Left renal pelvis (tissue), 4 donors: ENCODE measurements at places on chromosomes 13 and 19. TPM values are rescaled to one million over a fixed set of nuclear protein-coding genes. Genes with fewer than 3 reads are reported as not detected.

The MAB21L1 gene
- polyA plus RNA-seq = not detected

The NAPA gene
- 163 TPM for polyA plus RNA-seq

The SHFL gene
- 23.4 TPM for polyA plus RNA-seq

DNA sequence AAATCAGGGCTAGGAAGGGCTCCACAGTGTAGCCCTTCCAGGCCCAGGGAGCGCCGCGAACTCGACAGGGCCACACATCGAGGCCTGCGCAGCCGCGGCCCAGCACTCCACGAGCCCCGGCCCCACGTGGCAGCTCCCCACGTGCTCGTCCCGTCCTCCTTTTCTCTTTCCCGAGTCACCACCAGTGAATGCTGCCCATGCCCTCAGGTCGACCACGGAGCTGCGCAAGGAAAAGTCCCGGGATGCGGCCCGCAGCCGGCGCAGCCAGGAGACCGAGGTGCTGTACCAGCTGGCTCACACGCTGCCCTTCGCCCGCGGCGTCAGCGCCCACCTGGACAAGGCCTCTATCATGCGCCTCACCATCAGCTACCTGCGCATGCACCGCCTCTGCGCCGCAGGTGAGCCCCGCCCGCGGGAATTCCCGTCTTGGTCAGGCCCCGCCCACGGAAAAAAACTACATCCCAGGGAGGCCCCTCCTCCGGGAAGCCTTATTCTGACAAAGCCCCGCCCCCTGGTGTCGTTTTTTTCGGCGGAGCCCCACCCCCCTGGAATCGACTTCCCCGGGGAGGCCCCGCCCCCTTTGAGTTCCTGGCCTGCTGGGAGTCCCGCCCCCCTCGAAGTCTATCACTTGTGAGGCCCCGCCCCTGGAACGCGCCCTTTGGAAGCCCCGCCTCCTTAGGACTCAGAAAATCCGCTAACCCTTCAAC is 7.0 kb downstream of the HIF3A start:
- no peak for DNase-seq

DNA sequence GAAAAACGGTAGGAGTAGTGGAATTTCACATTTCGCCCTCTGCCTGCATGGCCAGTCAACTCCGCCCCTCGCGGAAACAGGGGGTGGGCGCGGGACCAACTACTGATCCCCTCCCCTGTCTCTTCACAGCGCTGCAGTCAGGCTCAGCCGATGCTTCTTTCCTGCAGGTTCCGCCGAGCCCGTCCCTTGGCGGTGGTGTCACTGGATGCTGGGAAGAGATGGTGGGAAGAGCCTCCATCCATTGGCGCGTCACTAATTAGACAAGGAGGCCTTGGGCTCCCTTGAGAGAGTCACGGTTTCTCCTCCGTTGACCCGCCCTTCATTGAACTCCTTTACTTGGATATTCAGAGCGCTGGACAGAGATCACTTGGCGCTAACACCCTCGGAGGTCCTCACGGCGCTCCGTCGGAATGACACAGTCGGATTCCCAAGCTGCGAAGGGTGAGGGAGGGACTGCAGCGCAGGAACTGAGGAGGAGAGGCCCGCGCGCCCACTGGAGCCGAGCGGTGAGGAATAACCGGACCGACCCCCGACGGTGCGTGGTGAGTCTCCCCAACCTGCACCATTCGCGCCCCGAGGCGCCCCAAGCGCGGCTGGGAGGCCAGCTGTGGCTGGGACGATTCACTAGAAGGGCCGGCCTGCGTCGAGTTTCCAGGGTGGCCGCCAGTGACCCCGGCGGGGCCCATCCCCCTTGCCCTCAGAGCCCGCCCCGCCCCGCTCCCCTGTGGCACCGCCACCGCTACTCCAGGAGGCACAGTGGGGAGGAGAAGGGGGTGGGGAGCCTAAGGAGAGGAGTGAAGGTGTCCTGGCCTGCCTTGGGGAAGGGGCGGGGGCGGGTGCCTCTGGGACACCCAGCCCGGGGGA is 11.2 kb upstream of the CEACAM21 start:
- DNase-seq = no peak

DNA sequence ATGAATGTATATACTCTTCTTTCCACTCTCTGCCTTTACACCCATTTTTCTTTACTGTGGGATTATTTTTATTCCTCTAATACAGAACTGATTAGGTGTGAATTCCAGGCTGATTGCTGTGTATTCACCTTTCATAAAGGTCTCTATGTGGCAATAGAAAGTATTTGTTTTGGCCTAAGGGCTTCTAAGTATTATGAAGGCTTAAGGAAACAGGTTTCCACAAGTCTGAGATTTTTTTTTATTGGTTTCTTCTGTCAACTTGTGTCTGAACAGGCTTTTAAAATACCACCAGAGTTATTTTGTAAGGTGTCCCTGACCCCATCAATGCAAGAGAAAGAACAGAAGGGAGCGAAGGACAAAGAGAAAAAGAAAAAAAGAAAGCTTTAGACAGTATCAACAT is 1102.0 kb upstream of the SPRY2 start:
- DNase-seq = no peak

DNA sequence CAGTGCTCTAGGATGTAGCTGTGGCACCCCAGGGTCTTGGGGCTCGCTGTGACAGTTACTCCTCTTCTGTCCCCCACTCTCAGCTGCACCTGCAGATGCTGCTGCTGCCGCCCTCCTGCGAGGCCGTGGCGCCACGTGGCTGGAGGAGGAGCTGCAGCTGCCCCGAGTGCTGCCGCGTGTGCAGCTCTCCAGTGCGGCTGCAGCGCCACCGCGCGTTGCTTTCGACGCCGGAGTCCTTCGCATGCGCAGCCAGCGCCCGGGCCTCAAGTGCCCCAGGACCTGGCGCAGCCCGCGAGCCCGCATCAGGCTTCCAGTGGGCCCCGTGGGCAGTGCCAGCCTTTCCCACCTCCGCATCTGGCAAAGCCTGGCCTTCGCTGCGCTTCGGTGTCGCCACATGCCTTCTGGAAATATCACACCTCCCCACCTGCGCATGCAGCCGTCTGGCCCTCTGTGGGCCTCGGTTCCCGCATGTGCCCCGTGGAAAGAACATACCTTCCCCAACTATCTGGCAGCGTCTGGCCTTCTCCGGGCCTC is 692 bp upstream of the ZNF580 start:
- no peak for DNase-seq
